ENCODE measurements at places on chromosomes 12 and 14.
A peak's percentile ranks its signal among the peaks of the same experiment; 100 is the strongest.

GRCh38 chr12:49365542-49365941, 1.7 kb upstream of the SPATS2 start:
- no peak for DNase-seq

DNA sequence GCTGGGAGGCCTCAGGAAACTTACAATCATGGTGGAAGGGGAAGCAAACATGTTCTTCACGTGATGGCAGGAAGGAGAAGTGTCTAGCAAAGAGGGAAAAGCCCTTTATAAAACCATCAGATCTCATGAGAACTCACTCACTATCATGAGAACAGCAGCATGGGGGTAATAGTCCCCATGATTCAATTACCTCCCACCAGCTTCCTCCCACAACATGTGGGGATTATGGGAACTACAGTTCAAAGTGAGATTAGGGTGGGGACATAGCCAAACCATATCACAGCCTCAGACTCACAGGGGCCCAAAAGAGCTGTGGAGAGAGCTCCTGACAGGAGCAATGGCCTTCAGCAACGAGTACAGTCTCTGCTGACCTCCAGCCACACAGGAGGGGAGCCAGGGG, 151.4 kb downstream of the GXYLT1 start:
- no peak for DNase-seq

DNA sequence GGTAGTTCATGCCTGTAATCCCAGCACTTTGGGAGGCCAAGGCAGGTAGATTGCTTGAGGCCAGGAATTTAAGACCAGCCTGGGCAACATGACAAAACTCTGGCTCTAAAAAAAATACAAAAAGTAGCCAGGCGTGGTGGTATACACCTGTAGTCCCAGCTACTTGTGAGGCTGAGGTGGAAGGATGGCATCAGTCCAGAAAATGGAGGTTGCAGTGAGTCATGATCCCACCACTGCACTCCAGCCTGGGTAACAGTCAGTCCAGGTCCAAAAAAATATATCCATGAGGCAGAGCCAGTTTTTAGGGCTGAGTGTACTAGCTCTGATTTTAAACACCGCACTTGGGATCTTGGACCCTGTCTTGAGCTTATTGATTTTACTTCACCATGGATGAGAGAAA, 30.6 kb upstream of the FICD start:
- no peak for DNase-seq

GRCh38 chr12:55227643-55228042, 6.8 kb downstream of the OR10A7 start:
- DNase-seq: no peak

DNA sequence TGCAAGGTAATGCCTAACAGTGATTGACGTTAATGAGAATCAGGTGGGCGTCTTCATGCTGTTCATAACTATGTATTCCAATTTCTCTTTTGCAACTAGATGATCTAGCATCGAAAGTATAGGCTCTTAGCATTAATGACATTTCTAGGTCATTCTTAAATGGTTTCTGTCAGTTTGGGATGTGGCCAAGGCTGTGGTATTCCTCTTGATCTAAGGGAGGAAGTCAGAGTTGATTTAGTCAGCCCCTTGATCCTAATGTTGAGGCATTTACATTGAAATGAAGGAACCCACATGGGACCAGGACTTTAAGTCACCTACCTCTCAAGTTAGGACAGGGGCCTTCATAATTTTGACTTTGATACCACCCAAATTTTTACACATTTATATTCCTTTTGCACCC, 448.1 kb downstream of the NPAS3 start:
- DNase-seq: no peak

- no peak for DNase-seq
Observed at GRCh38 chr14:92965281-92965680, 42.3 kb downstream of the CHGA start.

- no peak for DNase-seq
Observed at GRCh38 chr12:118015944-118016343, 559 bp upstream of the RFC5 start.

DNA sequence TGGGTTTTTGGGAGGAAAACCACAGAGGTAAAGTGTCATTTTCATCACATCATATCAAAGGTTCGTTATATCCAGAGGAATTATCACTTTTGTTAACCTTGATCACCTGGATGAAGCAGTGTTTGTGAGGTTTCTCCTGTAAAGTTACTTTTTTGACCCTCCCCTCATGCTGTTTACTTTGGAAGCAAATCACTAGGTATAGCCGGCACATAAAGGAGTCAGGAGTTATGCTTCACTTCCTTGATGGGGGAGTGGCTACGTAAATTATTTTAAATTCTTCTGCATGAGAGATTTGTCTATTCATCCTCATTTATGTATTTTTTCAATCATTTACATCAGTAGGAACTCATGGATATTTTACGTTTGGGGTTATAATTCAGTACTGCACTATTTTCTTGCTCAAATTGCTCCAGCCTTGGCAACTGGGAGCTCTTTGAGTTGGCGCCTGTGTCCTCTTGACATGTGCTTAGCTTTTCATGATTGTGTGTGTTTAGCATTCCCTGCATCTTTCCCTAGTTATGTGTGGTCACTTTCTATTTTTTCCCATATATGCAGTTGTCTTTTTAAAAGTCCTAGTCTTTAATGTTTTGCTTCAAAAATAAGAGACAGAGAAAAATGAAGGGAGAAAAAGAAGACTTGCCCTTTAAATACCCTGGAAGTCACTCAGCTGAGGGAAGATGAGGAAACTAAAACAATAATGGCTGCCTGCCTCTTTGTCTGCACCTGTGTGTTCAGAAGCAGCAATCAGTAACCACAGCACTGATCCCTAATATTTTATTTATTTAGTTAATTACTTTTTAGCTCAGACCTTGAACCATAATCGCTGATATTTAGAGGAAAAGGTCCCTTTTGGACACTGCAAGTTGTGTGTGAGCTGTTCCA, 62.1 kb downstream of the ZNF641 start:
- DNase-seq: no peak

GRCh38 chr12:109762673-109763191, 49.1 kb downstream of the FAM222A start:
- no peak for DNase-seq

DNA sequence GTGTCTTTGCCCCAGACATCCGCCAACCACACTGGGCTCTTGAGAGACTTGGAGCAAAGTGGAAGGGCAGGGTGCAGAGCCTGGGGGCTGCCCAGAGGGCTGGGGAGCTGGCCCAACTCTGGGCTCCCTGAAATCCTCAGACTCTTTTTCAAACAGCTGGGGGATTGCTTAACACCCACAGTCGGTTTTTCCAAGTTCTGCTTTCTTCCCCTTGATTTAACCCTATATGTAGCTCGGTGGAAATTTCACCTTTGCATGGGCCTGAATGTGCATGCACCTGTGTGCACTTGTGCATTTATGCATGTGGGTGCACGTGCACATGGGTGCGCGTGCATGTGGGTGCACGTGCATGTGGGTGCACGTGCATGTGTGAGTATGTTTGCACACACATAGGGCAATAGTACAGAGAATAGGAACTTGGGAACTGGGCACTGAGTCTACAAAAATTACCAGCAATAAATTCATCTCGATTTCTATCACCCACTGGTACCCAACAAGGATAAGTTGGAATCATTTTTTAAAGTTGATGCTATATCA, 52.3 kb upstream of the RFLNA start:
- no peak for DNase-seq

- DNase-seq: no peak
Observed at GRCh38 chr12:128245121-128245520, 21.8 kb upstream of the TMEM132C start.

DNA sequence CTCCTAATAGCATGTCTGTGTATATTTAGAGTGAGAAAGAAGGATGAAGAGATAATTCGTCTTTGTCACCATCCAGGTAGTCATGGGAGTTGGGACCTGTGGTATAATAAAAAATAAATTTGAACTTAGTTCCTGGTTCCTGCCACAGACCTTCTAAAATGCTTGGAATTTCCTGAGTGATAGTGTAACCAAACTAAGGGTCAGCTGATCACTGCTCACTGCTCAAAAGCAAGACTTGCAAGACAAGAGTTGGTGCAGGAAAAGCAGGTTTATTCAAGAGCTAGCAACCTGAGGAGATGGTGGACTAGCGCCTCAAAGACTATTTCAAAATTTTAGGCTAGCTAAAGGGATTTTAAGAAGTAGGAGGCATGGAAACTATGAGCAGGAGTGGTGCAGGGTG, 19.1 kb downstream of the ANG start:
- DNase-seq: no peak

DNA sequence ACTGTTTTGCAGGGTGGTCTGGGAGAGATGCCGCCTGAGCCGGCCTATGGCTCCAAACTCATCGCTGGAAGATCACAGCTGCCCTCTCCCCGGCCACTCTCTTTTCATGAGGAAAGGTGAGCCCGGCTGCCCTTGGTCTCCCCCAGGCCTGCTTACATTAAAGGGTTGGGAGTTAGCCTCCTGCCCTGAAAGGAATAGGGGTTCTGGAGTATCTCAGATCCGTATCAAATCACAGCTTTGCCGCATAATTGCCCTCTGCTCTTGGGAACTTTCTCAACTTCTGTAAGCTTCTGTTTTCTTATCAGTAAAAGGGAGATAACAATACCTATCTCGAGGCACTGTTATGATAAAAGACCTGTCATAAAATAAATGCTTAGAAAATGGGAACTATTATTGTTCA, 17.6 kb downstream of the PHLDA1 start:
- no peak for DNase-seq

DNA sequence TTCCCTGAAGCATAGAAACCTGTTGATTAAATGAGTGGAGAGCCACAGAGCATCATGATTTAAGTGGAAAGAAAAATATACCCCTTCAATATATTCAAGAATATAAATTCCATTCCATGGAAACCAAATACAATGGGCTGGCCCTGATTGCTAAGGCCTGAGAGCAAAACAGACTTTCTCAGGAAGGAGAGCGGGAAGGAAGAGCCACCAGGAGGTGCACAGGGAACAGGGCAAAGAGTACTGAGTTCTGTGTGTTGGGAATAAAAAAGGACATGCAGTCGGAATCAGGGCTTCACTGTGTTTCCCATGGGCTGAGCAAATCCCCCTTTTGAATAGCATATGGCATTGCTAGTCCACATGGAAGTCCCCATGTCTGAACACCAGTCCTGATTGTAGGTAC, 69.7 kb upstream of the PLEKHG3 start:
- DNase-seq: no peak

DNA sequence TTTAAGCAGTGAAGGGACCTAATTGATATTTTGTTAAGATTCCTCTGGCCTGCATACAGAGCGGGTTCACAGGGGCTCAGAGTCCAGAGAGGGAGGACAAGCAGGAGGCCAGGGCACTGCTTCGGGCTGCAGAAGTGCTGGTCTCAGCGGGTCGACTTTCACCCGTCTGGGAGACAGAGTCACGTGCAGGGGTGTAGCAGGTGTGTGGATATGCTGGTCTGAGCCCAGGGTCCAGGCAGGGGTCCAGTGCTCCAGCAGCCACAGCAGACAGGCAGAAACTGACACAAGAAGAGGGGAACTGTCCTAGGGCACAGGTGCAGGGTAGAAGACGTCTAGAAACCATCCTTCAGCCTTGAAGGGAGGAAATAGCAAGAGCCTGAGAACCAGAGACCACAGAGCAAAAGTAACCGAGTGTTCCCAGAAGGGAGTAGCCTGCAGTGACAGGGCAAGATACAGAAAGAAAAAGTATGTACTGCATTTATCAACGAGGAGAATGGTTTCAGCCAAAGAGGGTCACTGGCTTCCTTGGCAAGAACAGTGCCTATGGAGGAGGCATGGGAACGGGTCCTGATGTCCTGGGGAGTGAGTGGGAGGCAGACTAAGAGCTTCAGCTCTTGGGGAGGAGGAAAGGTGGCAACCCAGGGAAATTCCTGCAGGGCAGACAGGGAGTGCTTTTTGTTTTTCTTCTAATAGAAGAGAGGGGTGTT, 28.7 kb downstream of the FBXO21 start:
- DNase-seq: no peak

- no peak for DNase-seq
Observed at GRCh38 chr12:109459247-109459646, 17.9 kb downstream of the KCTD10 start.

DNA sequence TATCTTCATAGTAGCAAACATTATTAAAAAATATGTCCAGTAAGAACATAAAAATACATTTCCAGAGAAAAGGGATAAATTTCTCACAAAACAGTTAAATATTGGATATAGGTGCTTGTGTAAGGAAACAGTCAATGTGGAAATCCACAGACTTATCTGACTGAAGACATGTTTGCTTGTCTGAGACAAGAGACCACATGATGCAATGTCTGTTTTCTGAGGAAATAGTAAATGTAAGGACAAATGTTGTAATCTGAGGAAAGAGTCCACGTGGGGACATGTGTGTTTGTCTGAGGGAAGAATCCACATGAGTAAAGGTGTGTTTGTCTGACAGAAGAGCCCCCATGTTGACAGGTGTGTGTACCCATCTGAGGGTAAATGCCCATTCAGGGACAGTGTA, 1093.2 kb downstream of the TMEM121 start:
- DNase-seq: no peak

DNA sequence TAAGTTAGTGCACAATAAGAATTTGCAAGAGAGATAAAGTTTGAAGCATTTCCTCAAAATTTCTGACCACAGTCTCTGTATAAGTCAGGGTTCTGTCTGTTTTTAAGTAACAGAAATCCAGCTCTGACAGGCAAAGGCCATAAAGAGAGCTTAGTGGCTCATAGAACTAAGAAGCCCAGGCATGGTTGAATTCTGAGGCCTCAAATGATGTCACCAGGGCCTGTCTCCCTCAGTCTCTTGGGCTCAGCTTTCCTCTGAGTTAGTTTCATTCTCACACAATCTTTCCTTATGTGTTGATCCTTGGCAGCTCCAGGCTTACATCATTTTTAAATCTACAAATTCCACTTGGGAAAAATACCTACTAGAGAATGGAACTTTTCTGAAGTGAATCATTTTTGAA, 173.4 kb upstream of the ATP2B1 start:
- peak; percentile 15 for DNase-seq

DNA sequence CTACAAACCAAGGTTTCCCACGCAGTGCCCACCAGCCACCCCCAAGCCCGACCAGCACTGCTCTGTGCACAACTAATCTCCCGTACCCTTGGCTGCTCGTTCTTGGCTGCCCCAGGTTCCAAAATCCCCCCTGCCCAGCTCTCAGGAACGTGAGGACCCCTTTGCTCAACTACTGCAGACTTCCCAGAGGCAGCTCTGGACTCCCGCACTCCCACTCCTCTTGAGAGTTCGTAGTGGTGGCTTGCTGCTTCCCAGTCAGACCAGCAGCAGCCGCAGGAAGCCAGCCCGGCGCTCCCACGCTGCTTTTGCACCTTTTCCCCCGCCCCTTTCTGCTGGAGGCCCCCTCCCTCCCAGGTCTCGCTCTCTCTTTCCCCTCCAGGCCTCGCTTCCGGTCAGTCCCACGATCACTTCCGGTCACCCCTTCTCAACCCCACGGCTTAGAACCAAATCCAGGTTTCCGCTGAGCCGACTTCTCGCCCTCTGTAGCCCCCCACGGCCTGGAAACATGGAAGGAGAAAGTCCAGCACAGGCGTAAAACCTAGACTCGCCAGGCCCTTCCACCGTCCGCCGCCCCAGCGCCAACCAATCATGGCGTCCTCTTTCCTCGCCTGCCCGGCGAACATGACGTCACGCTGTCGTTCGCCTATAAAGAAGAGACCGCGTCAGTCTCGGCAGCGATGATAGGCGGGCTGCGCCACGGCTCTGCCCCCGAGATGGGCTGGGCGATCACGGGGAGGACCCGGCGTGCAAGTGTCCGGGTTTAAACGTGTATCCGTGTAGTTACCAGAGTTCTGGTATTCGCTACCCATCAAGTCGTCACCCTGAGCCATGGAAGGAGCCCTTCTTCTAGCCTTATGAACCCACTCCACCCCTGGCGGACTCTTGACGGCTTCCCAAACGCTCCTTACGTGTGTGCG, at the start of gene TFCP2:
Gene TFCP2, minus strand, starts transcription at position 621 of the 917 bp plus-strand sequence. CDS start 713 bp downstream, outside the sequence.
- peak; percentile 96 for DNase-seq

GRCh38 chr12:121120323-121120722, 12.4 kb upstream of the P2RX7 start:
- DNase-seq: no peak
